ENCODE measurements at places on chromosomes 7 and 10.
A peak's percentile ranks its signal among the peaks of the same experiment; 100 is the strongest.

DNA sequence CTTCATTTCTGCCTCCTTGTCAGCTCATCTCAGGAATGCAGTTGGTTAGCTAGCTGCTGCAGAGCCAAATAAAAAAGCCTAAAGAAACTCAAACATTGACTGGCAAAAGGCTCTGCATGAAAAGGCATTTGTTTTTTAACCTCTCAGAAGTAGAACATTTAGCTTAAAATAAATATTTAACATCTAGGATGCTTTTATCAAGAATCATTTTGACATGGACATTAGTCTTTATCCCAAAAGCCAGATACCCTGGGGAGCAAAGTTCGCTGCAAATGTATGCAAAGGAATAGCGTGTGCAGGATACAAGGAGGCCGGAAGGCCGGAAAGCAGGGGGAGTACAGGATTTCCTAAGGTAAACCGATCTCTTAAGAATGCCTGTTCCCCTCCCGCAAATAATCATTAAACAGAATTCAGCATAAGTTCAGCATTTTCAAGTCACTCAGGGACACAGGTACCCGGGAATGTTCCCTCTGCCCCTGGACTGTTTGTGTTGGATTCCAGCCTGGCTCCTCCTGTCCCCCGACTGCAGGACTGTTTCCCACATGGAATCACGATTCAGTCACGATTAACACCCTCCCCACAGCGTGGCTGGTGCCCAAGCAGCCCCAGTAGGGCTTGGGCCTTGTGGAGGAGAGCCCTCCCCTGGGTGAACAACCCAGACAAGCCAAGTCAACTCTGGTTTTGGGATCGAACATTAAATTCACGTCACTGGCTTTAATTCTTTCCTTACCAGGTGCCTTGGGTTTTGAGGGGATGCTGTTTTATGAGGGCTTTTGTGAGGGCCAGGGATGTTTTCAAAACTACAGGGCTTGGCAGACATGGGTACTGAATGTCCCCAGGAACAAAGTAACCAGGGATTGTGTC is 97.8 kb downstream of the HIPK2 start:
- DNase-seq = no peak

GRCh38 chr10:71471957-71472365 is 75.2 kb downstream of the CDH23 start:
- no peak for DNase-seq

DNA sequence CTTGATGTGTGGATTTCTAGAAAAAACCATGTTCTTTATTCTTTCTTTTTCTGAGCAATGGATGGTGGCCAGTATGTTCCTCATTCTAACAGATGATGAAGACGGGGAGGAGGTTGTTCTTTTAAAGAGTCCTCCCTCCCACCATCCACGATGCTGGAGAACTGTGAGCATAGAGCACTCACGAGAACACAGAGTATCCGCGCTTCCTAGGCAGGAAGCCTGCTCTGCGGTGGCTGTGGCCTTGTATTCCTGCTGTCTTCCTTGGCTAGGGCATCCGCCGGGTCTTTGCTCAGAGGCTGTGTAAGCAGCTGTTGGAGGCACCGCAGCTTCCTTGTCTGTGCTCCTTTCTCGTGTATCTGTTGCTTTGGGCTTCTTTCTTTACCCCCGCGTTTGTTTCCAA is 214.2 kb downstream of the CCDC3 start:
- no peak for DNase-seq

- DNase-seq = no peak
Measured at GRCh38 chr10:34155812-34156211, 659.3 kb downstream of the PARD3 start.

DNA sequence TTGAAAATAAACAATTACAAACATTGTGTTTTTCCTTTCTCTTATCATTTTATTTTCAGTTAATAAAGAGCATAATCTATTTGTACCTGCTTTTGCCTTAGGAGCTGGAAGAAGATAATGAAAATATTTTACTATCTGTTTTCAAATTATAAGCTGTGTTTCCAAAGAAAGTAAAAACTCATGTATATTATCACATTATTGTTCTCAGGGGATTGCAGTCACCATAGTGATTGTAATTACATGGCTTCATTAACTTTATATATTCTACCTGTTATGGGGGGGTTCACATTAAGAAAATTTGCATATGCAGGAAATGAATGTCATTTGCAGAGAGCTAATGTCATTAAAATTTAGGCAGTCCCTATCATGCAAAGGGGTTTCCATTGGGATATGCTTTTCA is 542.3 kb downstream of the NXPH1 start:
- DNase-seq = no peak

GRCh38 chr7:54390565-54390964 is 151.6 kb upstream of the VSTM2A start:
- DNase-seq = no peak

- DNase-seq = no peak
Measured at GRCh38 chr7:114648680-114649079, 234.1 kb downstream of the FOXP2 start.

DNA sequence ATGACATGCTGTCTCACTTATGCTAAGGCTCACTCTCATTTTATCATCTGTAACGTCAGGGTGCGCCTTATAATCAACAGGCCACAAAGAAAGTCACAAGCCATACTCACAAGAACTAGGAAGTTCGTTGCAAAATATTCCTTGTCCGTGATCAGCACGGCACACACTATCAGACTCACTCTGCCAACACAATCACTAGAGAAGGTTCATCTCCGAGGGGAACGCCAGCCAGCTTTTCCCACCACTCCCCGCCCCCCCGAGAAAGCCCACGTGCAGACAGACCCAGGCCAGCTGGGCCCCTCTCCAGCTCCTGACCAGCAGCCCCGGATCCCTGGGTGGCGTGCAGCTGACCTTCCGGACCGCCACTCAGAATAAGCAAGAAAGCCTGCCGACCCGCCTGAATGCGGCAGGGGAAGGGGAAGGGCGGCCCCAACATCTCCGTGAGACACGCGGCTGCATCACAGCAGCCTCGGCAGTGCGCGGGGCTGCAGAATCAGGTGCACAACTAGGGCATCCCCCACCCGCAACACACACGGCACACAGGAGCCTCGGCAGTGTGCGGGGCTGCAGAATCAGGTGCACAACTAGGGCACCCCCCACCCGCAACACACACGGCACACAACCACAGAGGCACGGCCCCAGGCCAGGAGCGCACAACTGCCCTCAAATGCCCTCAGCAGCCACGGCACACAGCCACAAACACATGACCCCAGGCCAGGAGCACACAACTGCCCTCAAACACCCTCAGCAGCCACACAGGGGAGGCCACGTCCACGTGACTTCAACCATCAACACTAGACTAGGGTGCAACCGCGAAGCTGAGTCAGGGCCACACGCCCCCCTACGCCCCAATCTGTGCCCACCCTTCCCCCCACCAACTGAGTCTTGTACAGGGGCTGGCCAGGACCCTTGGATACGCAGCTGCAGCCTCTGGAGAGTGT is 2.5 kb upstream of the GPR146 start:
- no peak for DNase-seq

DNA sequence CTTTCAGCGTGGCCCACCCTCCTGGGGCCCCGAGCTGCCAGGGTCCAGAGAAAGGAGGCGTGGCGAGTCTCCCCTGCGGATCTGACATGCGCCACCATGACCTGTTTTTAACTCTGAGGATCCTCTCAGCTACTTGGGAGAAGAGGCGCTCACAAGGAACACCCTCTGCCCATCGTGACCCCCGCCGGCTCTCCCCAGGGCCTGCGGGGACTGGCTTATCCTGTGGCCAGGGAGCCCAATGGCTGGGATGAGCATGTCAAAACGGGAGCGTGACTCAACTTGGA is 93.7 kb downstream of the EBF3 start:
- DNase-seq = no peak

DNA sequence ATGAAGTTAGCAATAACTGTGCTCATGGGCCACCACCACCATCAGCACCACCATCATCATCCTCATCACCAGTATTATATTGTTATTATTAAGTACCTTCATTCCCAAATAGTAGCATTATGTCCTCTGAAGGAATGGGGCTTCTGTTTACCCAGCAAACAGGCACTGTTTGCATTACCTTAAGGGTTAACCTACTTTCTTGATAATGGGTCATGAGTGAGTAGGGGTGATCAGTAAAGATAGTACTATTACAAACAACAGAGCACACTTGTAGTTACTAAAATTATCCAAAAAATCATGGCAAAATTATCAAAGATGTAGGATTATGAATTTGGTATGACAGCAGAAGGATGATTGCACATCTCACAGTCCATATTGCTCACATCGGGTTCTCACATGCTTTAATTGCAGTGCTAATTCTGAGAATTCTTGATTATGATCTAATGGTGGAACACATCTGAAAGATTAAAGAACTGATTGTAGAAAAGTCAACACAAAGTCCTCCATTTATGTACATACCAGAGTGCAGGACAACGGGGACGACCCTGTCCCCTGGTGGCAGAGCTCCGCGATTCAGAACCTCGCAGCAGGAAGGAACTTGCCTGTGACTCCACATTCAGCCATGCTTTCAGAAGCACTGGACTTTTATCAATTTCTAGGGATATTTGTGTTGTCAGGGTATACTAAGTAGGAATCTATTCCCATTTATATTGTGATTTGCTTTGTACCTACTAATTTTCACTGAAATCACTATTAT is 31.0 kb downstream of the PDE1C start:
- DNase-seq = no peak

DNA sequence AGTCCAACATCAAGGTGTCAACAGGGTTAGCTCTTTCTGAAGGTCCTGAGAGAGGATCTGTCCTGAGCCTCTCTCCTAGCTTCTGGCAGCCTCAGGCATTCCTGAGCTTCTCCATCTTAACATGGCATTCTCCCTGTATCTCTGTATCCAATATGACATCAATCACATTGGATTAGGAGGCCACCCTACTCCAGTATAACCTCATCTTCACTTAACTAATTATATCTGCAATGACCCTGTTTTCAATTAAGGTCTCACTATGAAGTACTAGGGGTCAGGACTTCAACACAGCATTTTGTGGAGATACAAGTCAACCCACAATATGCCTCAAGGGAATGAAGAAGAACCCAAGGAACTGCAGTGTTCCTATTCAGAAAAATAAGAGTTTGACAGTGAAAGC is 133.8 kb downstream of the RELN start:
- DNase-seq = no peak

- no peak for DNase-seq
Measured at GRCh38 chr7:19958309-19958896, 185.0 kb upstream of the TMEM196 start.

DNA sequence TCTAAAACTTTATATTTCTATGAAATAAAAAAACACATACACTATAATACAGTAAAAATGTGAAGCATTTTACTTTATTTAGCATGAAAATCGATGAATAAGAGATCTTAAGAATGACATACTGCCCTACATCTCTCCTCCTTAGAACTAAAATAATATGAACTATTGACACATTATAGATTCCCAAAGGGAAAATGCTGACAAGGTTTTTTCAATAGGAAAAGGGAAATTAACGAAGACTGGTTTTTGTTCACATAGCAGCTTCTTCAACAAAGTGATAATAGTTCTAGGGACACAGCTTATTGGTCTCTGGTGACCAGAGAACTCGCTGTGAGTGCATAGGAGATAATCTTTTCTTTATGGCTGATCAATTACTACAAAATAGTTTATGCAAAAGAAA is 57.9 kb upstream of the FEZF1 start:
- no peak for DNase-seq

DNA sequence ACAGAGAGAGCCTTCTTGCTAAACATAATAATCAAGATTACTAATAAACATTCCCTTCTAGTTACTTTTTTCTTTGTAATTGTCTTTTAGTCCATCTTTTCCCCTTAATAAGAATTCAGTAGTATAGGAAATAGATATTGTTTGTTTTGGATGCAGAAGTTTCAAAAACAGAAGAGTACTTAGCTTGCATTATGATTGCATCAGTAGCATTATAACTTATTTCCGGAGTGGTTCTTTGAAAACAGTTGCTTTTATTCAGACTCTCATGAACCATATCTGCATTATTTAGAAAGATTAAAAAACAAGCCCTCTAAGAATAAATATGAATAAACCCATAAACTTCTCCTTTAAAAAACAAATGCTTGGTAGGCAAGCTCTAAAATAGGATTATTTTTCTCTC is 34.0 kb upstream of the DKK1 start:
- DNase-seq = no peak

GRCh38 chr7:92833766-92834506 is 2.4 kb downstream of the CDK6 start:
- peak; percentile 8 for DNase-seq

DNA sequence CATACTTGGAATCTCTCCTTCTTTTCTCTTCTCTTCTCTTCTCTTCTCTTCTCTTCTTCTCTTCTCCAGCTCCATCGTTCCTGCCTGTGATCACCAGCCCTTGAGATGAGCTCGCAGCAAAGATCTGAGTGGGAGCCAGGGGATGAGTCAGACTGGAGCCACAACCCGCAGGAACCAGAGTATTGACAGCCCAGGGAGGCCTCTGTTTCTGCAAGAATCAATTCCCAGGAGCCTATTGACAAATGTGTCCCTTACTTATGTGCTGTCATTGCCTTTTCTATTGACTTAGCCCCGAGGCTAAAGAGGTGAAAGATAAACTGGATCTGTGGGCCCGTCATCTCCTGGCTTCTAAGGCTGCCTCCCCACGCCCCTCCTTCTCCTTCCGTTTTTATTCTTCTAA is 13.1 kb upstream of the HABP2 start:
- no peak for DNase-seq

DNA sequence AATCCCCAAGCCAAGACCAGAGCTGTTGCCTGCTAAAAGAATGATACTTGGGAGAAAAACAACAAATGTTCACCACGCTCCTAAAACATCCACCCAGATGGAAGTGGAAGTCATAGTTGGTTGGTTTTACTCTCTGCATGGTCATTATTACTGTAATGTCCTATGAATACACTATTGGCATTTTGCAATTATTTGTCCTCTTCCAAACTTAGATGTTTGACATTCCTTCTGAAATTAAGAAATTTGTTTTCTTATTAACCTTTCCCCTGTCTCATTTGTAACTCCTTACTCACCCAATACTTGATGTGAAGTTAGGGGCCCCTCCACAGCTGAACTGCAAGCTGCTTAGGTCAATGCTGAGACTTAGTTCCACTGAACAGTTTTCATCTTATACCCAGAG is 383.3 kb downstream of the INHBA start:
- DNase-seq = no peak

GRCh38 chr10:89332123-89332633 is 4.4 kb downstream of the IFIT3 start:
- DNase-seq = no peak

DNA sequence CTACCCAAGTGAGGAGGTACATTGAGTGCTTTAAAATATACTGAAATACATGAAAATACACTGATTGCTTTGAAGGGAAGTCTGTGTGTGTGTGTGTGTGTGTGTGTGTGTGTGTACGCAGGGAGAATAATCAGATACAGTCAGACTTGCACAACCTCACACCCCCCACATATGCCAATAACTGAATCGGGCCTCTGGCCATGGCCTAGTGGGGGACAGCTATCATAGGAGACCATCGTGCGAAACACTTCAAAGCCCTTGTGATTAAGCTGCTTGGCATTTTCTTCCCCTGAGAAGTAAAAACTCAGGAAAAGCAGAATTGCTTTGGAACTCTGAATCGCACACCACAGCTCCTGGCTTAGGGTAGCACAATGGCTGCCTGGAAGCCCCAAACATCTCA is 135.1 kb downstream of the C10orf105 start:
- DNase-seq = no peak

- no peak for DNase-seq
Measured at GRCh38 chr7:130642383-130642782, 26.2 kb downstream of the COPG2 start.

- no peak for DNase-seq
Measured at GRCh38 chr10:29882766-29883165, 176.6 kb downstream of the JCAD start.
